RWPE1 (cell line): ENCODE measurements at places on chromosomes 12 and 14.

DNA sequence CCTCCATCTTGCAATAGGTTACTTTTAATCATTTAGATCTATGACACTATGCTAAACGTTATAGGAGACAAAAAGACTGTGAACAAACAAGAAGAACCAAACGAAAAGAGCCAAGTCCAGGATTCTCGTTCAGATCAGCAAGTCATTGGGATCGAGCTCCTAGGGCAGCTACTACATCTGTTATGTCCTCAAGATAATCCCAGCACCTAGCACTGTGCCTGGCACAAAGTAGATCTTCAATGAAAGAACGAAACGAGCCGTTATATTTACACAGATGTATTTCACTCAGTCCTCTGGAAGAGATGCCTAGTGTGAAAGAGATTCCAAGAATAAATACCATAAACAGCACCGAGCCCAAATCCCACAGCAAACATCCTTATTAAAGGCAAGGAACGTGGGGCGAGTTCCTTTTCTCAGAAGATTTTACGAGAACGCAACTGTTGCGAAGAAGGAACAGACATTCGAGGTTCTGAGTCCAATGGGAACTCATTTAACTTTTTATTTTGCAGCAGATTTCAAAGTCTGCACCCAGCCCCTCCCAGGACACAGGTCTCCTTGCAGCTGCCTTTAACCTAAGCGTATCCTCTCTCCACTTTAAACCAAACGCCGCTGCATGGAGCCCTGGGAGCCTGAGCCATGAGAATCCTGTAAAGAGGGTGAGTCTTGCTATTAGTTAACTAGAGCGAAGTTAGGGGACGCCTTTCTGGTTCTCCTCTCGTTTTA is 544 bp upstream of the TDP1 start:
- DNase-seq = no peak

GRCh38 chr14:69814397-69814796 is 17.4 kb upstream of the SLC10A1 start:
- no peak for DNase-seq

DNA sequence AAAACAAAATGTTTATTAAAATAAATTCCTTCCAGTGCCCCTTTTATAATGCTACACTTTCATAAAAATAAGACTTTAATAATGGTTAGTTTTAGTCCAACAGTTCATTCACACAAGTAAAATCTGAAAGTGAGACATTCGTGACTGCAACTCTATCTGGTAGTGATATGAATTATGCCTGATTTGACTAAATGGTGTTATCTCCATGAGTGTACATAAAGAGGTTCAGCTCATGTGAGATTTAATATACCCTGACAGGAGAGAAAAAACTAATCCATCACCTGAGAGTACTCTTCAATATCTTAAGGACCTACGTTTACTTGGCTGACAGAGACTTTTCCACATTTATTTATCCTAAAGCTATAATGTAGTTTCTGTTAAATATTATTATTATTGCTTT is 34.0 kb downstream of the ERO1A start:
- no peak for DNase-seq

DNA sequence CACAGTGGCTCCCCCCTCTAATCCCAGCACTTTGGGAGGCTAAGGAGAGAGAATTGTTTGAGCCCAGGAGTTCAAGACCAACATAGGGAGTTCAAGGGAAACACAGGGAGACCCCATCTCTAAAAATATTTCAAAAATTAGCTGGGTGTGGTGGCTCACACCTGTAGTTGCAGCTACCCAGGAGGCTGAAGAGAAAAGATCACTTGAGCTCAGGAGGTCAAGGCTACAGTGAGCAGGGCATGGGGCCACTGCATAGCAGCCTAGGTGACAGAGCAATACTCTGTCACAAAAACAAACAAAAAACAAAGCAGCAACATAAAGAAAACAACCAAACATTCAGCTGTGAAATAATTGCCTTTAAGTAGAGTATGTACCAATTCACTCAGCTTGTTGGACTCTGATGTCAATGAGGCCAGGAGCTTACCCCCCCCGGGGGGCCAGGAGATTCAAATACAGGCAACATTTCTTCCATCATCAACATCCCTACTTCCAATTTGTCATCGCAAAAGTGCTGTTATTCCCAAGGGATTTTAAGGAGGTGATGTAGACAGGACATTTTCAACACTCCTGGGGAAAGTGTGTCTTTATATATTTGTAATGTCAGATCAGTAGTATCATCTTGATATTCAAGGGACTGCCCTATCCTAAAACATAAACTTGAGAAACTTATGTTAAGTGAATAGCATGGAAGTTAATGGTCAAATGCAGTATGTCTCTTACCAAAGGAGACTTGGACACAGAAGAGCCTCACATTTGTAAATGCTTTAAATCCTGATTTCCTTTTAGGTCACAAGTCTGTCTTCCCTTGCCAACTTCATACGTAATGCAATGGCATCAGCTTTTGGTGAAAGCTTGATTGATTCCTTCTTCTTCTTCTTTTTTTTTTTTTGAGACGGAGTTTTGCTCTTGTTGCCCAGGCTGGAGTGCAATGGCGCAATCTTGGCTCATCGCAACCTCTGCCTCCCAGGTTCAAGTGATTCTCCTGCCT is 40.6 kb upstream of the AEBP2 start:
- no peak for DNase-seq

- no peak for DNase-seq
Measured at GRCh38 chr12:61367281-61367785, 892.9 kb upstream of the USP15 start.

GRCh38 chr14:25988536-25988935 is 609.3 kb downstream of the NOVA1 start:
- DNase-seq = no peak

GRCh38 chr14:52131640-52132320 is 62.9 kb upstream of the NID2 start:
- DNase-seq = peak; percentile 83

DNA sequence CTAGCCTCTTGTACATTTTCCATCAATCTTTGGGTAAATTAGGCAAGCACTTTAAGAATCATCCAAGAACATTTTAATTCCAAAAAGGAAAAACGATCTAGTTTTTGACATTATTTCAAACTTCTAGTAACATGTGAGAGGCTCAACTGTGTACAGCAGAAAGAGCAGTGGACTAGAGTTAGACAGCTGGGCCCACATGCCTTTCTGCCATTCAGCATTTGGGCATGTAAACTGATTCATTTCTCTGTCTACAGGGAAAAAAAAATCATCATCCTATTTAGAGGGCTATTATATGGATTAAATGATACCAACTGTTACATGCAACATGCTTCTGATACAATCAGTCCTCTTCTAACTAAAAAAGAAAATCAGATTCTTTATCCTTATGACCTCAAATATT is 17.7 kb downstream of the ATP2B1 start:
- DNase-seq = no peak

DNA sequence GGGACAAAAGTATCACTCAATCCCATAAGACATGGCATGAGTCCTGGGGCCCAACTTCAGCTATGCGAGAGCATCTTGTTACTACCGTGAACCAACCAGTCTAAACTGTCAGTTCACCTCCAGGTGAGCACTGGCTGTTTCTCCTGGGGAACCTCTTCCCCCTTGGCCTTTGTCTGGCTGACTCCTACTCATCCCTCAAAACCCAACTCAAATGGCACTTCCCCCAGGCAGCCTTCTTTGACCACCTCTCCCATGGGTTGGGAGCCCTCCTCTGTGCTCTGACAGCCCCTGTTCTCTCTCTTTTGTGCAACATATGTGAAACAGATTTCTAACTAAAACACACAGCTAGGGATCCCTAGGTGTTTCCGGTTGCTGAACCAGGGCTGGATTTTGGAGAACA is 37.7 kb downstream of the FOXN4 start:
- DNase-seq = no peak

- no peak for DNase-seq
Measured at GRCh38 chr12:131263626-131264025, 309.9 kb downstream of the ADGRD1 start.

DNA sequence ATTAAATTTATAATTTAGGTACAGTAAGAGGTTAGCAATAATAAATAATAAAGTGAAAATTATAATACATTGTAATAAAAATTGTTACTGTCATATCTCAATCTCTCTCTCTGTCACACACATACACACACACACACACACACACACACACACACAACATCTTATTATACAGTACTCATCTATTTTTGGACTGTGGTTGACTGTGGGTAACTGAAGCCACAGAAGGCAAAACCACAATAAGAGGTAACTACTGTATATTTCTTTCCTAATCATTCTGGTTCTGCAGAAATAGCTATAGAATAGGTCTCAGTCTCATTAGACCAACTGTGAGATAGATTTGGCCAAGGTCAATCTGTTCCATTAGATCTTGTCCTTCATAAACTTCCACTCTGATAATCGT is 33.1 kb upstream of the PTPRO start:
- no peak for DNase-seq

DNA sequence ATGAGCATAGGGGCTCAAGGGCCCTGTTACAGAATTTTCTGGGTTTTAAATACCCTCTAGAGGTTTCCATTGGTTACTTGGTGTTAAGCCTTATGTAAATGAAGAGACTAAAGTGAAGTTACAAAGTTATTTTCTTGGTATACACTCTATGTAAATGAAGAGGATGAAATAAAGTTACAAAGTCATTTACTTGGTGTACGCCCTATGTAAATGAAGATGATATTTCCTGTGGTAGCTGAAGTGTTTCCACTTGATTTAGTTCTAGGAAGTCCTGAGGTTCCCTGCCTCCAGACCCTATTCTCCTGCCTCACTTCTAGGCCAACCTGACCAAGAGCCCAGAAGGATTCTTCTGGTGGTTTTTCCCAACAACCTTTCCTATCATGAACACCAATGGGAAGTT is 126.1 kb downstream of the SPTSSA start:
- DNase-seq = no peak
